ENCODE measurements at places on chromosomes 13 and 19.

DNA sequence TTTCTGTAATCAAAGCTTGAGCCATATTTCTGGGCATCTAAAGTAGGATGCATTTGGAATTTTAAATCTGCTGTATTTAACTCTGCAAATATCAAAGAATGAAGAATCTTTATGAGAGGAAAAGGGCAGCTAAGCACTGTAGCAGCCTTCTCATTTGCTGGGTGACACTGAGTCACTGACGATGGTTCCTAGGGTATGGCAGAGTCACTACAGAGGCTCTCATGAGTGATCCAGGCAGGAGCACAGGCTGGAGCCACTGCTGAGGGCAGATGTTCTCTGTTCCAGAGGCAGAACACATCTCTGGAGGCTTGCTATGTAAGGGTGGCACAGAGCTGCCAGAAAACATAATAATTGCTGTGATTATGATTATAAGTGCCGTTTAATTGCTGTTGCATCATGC, 340.7 kb upstream of the HTR2A start:
- DNase-seq, result no peak

DNA sequence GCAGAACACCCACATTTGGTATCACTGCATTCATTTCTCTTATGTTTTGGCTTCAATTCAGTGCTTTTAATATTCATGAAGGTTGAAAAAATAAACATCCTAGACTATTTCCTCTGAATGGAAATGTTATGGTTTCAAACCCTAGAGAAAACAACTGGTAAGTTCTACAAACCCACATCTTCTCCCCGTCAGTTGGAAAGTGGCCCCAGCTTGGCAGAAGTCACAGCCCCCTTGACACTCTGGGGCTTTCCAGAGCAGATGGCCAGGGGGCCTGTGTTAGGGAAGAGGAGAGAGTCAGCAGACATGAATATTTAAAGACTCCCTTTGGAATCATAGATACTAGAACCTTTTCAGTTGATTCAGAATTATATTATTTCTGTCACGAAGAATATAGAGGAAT, 123.9 kb downstream of the SHISA2 start:
- DNase-seq, result no peak

- no peak for DNase-seq
These were observed 141.1 kb downstream of the GPC5 start for GRCh38 chr13:91539286-91540157.

DNA sequence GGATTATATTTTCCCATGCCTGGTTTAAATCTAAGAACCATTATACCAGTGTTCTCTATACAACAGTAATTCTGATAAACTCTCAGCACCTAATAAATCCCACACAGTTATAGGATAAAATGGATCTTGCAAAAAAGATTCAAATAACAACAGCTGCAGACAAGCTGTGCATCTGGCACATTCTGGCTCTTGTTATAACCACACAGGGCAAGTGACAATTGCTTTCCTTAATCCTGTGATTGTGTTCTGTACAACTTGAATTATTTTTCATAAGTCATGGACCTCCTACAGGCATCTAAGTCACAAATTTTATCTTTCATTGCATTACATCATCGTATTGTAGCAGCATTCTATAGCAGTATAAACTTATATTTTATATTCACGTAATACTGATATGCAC, 948.3 kb downstream of the SLITRK1 start:
- DNase-seq, result no peak

GRCh38 chr13:71219698-71220415, 647.1 kb downstream of the DACH1 start:
- no peak for DNase-seq

DNA sequence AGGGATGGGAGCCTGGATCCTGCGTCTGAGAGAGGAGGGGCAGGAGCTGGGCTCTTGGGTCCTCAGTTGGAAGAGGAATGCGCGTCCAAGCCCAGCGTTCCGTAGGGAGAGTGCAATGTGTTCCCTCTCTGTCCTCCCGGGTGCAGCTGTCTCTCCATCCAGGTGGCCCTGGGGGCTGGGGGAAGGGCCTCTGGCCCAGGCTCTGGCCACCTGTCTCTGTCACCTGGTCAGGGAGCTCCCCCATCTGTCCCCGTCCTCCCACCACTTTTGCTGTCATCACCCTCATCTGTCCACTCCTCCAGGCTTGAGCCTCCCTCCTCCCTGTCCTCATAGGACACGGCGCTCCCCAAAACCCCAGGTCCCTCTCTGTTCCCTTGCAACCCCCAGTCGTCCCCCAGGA, 3.7 kb upstream of the SBK2 start:
- DNase-seq, result no peak

Measured in MV-4-11 (cell line).